NCI-H2081 (cell line): ENCODE measurements at places on chromosomes 6 and 20.

- DNase-seq, result peak; percentile 73
These were observed 32.6 kb downstream of the C6orf15 start for GRCh38 chr6:31079656-31080261.

DNA sequence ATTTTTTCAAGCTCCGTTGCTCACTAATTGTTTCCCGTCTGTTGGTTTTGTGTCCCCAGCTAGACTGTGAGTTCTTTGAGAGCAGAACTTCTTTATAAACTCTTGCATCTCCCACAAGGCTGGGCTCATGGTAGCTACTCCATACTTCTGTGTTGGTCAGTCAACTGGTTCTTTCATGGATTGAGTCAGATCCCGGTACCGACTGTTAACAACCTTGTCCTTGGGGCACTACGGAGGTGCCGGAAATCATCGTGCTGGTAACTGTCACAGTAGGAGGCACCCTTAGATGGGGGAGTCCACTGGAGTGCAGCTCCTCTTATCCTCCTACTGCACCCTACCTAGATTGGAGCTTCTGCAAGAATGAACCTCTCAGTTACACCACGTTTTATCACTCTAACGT, 8.6 kb upstream of the STX16 start:
- DNase-seq, result no peak

GRCh38 chr6:114200891-114201290, 141.9 kb downstream of the HS3ST5 start:
- DNase-seq, result no peak

GRCh38 chr20:2760297-2760951, 40.0 kb downstream of the CPXM1 start:
- no peak for DNase-seq

GRCh38 chr6:85996034-85996375, 353.3 kb upstream of the SYNCRIP start:
- no peak for DNase-seq

DNA sequence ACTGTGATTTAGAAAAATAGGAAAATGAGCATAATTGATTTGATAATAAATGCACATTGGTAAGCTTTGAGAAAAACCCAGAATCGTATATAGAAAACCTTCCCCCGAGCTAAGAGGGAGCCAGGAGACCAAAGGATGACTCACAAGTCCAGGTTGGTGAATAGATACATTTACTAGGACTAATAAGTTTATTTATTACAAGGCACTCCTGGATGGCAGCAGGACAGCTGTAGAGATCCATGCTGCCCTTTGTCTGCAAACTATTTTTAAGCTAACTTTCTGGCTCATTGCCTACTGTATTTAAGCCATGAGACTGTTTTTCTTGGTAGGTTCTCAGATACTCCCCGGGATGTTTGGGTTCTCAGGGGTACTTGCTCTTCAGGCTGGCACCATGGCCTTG, 13.4 kb downstream of the CASP8AP2 start:
- no peak for DNase-seq

DNA sequence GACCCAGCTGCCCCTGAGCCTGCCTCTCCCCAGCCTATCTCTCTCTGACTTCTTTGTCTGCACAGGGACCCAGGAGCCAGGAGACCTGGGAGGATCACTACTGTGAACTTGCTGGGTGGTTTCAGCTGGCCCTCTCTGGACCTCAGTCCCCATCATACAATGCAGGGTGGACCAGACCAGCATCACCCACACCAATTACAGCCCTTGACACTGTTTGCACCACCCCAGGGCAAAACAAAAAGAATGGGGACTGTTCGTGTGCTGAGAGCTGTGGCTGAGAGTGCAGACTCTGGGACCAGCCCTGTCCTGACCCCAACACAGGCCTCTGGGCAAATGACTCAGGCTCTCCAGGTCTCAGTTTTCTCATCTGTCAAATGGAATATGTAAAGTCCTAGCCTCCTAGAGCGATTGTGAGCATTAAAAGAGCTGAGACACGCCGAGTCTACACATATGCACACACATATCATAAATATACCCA, 25.4 kb downstream of the PTGIS start:
- DNase-seq, result no peak

DNA sequence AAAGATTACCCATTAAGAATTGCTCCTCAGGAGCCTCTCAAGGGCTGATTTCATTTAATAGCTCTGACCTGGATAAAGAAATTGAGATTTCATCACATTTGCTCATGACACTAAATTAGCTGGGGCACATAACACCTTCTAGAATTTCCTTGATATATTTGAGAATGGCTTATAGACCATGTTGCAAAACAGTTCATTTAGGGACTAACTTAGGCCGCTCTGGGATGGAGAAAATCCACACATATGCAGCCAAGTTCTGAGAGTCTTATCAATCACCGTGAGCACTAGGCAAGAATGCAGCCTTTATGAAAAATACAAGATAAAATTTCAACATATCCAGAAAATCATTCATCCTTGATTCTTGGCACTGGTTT, 91.0 kb upstream of the MCHR2 start:
- DNase-seq, result no peak

DNA sequence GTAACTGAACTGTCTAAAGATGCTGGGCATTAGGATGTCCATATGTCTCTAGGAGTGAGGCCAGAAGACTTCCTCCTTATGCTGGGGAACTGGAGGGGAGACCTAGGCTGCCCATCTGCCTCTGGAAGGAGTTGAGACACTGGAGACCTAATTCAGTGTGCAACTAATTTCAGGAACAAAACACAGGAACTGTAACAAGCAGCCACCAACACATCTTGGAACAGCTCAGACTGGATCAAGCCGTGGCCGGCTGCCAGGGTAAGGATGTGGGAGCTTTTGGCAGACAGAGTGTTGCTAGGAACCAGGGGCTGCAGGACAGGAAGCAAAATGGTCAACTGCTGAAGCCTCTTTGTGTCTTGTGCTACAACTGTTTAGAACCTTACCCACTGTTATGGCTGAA, 16.4 kb upstream of the MAS1 start:
- no peak for DNase-seq

DNA sequence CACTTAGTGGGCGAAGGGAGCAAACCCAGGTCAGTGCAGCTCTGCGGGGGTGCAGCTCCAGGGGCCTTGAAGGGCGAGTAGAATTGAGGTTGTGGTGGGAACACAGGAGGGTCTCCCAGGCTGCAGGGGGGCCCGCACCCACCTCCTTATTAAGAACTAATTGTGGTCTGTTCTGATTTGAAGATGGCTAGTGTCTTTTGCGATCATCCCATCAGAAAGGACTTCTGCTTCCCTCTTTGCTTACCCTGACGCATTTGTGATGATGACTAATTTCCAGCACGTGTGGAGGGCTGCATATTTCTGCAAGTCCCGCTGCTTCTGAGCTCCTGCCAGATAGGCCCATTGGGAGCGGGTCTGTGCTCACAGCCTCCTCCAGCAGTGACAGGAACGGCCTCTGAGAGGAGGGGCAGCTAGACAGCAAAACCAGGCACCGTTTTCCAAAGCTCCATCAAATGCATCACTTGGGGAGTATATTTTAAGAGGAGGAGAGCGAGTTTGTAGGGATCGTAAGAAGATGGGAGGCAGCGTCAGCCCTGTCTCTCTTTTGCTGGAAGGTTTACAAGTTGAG, 268.9 kb downstream of the CDH4 start:
- no peak for DNase-seq

GRCh38 chr6:79305020-79305419, 70.5 kb upstream of the HMGN3 start:
- no peak for DNase-seq

DNA sequence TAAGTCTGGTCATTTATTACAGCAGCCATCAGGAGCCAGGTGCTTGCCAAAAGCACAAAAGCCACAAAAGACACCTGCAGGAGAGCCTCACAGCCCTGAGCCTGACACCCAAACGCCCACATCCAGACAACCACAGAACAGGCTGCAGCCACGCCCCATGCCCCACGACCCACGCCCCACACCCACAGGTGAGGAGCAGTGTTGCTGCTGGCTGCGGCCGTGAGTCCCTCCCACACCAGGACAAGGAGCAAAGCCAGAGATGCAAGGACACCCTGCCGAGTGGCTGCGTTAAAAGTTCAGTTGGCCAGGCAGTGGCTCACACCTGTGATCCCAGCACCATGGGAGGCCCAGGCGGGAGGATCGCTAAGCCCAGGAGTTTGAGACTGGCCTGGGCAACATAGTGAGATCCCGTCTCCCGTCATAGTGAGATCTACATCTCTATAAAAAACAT, 43.0 kb downstream of the SLC2A4RG start:
- DNase-seq, result no peak

DNA sequence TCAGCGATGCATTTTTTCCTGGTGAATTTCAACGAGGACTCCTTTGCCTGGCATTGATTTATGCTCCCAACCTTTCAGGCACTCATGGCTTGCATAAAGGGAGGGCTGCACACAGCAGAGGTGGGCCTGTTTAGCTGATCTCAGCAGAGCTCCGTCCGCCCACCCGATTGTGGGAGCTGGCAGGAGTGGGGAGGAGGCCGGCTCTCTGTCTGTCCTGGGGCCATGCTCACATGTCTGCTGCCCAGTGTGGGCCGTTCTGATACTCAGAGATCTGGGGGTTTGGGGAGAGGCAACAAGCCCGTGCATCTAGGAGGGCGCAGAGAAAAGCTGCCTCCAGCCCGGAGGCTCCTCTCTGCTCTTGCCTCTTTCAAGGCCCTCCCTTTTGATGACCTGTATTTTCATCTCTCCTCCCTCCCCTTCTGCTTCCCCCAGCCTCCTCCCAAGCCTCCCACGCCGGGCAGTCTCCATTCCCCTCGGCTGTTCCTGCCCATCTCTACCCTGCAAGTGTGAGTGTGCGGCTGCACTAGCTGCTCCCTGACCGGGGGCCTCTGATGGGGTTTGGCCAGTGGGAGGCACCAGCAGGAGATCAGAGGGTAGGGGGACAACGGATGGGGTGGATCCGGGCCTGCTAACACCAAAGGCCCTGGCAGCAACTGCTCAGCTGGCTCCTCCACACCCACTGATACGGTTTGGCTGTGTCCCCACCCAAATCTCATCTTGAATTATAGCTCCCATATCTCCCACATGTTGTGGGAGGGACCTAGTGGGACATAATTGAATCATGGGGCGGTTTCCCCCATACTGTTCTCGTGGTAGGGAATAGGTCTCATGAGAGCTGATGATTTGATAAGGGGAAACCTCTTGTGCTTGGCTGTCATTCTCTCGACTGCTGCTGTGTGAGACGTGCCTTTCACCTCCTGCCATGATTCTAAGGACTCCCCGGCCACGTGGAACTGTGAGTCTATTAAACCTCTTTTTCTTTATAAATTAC, 39.6 kb upstream of the MLN start:
- no peak for DNase-seq

DNA sequence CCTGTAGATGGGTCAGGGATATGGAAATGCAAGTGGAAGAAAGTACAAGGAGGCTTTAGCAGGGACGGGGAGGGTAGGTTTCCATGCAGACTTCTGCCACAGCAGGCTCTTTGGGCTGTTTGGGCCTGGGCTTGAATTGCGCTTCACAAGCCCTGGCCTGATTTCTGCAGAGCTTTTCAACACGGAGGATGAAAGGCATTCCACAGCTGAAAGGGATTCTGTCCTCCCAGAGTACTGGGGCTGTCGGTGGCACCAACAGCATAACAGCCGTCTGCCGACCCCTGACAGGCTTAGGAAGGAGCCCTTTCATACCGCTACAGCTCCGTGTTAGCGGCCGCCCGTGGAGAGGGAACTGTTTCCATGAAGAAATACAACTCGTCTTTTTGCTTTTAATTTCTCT, 22.9 kb upstream of the TBC1D7 start:
- DNase-seq, result no peak

DNA sequence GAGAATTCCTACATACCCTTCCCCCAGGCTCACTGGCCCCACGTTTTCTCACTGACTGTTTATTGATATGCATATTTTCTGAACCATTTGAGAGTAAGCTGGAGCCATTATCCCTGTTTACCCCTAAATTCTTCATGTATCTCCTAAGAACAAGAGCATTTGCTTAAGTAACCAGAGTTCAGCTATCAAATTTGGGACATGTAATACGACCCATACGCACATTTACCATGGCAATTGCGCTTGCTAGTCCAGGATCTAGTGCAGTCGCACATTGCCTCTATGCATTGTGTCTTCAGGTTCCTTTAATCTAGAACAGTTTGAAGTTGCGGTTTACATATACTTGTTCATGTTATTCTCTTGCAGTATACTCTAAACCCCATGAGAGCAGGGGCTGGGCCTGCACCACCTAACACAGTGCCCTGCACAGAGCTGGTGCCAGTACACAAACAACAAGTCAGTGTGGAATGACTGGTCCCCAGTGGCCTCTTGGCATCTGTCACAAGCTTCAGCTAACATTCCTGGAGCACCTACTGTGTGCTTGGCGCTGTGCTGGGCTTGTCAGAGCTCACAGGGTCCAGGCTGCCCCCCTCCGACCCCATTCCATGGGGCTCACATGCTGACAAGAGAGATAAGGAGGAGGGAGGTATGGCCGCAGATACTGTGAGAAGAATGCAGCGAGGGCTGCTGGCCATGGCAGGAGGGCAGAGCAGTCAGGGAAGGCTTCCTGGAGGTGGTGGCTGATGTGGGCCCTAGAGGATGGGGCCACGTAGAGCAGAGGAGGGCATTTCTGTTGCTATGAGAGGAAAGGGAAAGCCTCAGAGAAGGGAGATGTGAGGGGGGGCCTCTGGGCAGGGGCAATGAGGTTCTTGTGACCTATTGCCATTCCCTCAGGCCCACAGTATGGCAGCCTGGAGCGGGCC, 28.1 kb downstream of the SPDEF start:
- DNase-seq, result no peak

DNA sequence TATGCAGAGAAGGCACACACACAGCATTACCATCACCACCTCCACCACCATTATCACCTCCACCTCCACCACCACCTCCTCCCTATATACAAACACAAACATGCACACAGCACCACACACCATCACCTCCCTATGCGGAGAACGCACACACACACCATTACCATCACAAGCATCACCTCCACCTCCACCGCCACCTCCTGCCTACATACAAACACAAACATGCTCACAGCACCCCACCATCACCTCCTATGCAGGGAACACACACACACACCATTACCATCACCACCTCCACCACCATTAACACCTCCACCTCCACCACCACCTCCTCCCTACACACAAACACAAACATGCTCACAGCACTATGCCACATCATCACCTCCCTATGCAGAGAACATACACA, 236.5 kb upstream of the AFDN start:
- DNase-seq, result no peak

- DNase-seq, result no peak
These were observed 23.4 kb downstream of the COL21A1 start for GRCh38 chr6:56223995-56224394.

- DNase-seq, result peak; percentile 41
These were observed 104.1 kb upstream of the SLC35B3 start for GRCh38 chr6:8539453-8539852.

GRCh38 chr20:52372169-52372568, 180.6 kb upstream of the ZFP64 start:
- DNase-seq, result no peak

DNA sequence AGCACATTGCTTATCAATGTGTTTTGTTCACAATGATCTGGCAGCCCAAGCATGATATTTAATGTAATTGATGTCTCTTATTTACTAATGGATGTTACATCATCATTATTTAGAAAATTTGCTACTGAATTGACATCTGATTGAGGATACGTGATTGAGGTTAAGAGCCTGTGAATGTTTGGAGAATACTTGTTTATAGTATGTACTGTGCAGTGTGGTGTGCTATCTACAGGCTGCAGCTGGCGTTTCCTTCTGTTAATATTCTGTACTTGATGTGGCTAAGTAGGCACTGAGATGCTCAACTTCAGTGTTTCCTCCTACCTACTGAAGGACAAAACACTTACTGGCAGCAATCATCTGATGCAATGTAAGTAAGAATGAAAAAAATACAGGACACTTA, 709.6 kb upstream of the FLRT3 start:
- no peak for DNase-seq

- DNase-seq, result no peak
These were observed 616.7 kb downstream of the FRK start for GRCh38 chr6:115443825-115444478.

GRCh38 chr6:7341989-7342742, 29.2 kb upstream of the SSR1 start:
- no peak for DNase-seq
